Activated T-helper 2 cell treated with anti-CD3 and anti-CD28 coated beads, Interferon-gamma antibody, Interleukin-2, Interleukin-4, amounts not matched to agents 10 μg/mL and 5 μg/mL and 100 μg/mL, durations not matched to agents 14 hours and 24 hours and 36 hours (primary cell): ENCODE measurements at places on chromosomes 7 and 10. TPM values are rescaled to one million over a fixed set of nuclear protein-coding genes. Genes with fewer than 3 reads are reported as not detected.

DNA sequence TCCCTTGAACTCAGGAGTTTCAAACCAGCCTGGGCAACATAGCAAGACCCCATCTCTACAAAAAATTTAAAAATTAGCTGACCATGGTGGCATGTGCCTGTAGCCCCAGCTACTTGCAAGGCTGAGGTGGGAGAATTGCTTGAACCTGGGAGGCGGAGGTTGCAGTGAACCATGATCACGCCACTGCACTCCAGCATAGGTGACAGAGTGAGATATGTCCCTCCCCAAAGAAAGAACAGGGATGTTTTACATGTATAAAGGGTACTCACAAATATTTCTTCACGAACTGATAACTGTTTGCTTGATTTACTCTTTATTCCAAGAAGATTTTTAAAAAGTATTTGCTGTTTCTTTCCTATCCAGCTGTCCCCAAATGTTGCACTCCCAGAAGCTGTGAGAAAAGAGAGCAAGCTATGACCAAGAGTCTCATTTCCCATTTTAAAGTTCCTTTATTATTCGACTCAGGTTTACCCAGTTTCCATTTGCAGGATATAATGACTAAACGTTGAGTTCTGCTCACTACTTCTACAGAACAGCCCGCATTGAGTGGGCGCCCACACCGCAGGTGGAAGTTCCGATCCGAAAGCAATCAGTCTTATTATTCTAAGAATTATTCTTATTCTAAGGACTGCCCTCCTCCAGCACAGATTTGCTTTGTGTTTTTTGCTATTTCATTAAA, 90.7 kb downstream of the APBB1IP start:
- DNase-seq: no peak

DNA sequence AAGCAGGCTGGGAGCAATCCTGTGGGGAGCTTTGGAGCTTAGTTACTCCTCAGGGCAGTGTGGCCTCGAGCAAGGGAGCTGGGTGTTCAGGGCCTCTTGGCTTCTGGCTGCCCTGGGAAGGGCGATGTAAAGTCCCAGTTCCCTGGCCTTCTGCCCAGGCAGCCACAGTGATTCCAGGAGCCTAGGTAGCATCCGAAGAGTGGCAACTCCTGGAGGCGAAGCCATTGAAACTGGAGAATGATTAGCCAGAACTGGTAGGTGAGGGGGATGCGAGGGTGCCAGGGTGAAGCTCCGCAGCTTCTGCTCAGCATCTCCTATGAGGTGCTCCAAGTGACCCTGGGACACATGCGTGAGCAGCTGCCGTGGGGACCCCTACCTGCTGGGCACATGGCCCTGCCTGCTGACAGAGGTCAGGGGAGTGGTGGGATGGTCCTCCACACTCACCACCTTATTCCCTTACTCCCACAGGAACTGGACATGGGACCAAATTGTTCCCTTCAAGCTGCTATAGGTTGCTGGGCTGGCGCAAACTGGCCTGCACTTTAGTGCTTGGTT, 7.8 kb upstream of the GDF2 start:
- DNase-seq: no peak

DNA sequence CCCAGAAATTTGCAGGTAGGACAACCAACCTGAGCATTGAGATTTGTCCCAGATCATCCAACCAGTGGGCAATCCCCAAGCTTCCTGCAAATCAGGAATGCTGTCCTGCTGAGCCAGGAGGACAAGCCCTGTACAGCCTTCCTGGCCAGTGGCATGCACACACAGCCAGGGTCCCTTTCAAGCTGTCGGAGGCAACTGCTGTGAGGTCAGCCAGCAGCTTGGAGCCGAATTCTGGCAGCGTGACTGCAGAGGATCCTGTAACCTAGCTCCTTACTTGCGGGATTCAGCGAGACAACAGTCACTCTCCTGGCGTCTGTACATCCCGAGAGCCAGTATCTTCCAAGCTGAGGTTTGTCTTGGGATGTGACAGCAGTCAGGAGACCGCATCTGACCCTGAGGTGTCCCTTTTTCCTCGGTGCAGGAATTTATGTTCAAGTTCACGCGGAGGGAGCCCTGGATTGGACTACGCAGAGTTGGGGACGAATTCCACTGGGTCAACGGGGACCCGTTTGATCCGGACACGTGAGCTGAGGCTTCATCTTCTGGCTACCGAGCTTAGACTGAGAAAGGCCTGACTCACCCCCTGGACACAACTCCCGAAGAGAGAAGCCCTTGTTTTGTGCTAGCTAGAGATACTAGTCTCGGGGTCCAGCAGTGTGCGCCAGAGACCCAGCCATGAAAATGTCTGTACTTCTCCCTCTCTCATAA, 18.3 kb downstream of the CLEC2L start:
- no peak for DNase-seq

DNA sequence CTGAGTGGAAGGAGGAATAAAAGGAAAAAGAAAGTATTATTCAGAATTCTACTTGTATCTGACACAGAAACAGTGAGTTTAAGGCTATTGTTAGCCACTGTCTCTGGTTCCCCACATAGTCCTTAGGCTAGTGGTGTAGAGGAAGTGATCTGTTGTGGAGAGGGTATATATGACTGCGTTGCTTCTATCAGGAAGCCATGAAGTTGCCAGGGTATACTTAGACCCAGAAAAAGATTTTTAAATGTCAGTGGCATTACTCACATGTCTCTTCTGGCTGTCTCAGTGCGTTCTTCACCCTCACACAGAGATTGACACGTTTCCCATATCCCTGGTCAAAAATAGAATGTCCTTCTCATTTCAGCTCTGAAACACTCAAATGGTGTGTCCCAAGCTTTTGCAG, 72.7 kb downstream of the SEM1 start:
- DNase-seq: no peak

- no peak for DNase-seq
These were observed 261.1 kb downstream of the NRG3 start for GRCh38 chr10:82136103-82136502.

DNA sequence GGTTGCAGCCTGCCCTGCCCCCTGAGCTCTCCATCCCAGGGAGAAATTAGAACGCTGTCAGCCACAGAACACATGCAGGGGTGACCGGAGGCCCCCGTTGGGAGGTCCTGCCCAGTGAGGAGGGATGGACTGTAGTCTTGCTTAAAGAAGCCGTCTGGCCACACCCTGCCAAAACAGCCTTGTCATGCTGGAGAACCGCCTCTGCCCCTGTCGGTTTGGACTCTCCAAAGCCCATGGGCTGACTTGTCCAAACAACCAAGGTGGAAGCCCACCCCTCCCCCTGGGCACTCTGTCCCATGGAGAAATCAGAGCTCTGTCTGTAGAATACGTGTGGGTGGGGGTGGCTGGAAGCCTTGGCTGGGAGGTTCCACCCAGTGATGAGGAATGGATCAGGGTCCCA, 12.7 kb upstream of the TBATA start:
- DNase-seq: no peak

DNA sequence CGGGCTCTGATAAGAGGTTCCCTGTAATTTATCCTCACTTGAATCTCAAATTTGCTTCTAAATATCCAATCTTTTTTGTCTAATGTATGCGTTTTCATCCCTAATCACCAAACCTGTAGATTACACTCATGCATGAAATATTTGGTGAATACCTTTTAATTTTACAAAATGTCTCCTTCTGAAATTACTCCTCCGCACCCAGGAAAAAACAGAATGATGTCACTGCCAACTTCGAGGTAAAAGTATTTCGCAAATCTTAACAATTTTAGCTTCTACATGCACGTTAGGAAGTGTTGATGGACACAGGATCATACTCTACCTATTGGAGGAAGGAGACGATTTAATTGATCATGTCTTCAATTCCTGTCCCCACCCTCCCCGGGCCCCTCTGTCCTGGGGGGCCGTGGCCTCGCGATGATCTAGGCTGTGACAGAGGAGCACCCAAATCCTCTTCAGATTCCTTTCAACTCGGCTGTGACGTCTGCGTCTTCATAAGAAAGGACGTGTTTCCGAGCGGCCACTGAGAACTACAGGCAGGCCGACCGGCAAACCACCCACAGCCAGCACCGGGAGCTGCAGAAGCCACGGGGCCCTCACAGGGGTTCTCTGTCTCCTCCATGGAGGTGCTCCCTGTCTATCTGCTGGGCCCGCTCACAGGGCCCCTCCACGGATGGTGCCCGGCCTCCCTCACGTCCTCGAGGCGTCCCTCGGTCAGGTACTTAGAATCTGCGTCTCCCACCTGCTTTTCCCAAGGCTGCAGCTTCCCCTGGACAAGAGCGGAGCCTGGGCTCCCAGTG, 8.7 kb upstream of the FAM20C start:
- no peak for DNase-seq

The MSS51 gene
- total RNA-seq: 2.6 and 3.3 TPM in 2 replicates
